ENCODE measurements at places on chromosomes 6 and 20.

DNA sequence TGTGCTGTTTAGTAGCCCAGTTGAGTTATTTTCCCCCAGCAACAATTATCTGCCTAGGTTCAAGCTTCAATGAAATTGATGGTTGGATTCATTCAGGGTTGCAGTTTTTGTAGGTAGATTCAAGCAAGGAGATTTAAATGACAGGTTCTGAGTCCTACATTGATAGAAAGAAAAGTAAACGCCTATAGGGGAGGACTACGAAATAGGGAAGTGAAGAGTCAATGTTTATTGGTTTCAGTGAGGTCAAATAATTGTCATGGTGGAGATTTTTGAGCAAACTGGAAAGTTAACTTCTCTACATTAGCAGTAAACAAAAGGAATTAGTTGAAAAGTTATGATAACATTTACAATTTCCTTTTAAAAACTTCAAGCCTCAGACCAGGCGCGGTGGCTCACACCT is 734 bp upstream of the WFDC13 start:
- no peak for DNase-seq

GRCh38 chr6:137950581-137950980 is 83.5 kb downstream of the TNFAIP3 start:
- no peak for DNase-seq

GRCh38 chr6:8017705-8018104 is 46.5 kb downstream of the BLOC1S5 start:
- DNase-seq: no peak

- no peak for DNase-seq
Measured at GRCh38 chr20:38628580-38629470, 27.2 kb downstream of the ARHGAP40 start.

DNA sequence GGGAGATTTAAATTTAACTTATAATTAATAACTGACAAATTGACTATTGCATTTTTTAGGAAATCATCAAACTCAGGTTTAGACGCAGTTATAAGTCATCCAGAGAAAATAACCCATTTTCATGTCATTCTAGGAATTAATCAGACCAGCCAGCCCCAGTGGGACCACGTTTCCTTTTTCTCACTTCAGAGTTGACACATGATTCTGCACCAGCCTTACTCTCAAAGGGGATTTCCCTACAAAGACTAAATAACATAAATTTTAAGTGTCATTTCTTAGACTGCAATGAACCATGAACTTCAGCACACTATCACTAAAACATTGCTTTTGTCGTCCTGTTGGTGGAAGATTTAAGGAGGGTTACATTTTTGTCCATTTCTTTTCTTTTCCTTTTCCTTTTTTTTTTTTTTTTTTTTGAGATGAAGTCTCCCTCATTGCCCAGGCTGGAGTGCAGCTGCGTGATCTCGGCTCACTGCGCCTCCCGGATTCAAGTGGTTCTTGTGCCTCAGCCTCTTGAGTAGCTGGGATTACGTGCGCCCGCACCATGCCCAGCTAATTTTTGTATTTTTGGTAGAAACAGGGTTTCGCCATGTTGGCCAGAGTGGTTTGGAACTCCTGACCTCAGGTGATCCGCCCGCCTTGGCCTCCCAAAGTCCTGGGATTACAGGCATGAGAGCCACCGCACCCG is 3.6 kb downstream of the IPCEF1 start:
- DNase-seq: peak; percentile 2

DNA sequence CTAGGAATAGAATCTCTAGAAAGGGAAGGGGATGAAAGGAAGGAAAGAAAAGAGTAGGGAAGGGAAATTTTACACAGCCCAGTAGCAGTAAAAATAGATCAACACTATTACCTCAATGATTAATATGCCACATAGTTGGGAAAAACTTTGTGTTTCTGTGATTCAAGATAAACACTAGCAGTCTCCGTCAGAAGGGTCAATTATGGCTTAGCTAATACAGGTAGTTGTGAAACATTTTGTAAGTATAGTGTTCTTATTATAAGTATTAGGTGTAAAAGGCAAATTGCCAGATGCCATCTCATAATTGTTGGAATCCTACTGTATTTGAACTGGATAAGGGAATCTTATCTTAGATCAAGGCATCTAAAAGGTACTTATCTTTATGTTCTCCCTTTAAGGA is 165.7 kb downstream of the MTFR2 start:
- DNase-seq: no peak

GRCh38 chr20:46040902-46041535 is 12.0 kb downstream of the SLC12A5 start:
- DNase-seq: no peak

GRCh38 chr6:126086560-126086959 is 100.2 kb downstream of the TRMT11 start:
- DNase-seq: no peak

GRCh38 chr6:139904158-139904533 is 529.7 kb upstream of the CITED2 start:
- DNase-seq: no peak

- DNase-seq: peak; percentile 32
Measured at GRCh38 chr6:106511288-106512047, 117.8 kb downstream of the RTN4IP1 start.

DNA sequence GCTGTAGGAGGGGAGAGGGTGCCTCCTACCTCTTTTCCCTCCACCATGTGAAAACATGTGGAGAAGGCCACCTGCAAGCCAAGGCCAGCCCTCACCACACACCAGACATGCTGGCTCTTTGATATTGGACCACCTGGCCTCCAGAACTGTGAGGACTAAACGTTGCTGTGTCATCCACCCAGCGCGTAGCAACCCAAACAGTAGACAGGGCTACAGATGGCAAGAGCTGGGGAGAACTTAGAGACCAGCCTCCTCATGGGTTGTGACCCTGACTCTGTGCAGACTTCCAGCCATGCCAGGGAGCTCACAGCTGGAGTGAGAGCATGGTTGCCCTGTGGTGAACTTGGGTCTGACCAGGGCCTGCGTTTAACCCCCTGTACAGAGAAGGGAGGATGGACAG is 195.9 kb upstream of the CST7 start:
- no peak for DNase-seq

DNA sequence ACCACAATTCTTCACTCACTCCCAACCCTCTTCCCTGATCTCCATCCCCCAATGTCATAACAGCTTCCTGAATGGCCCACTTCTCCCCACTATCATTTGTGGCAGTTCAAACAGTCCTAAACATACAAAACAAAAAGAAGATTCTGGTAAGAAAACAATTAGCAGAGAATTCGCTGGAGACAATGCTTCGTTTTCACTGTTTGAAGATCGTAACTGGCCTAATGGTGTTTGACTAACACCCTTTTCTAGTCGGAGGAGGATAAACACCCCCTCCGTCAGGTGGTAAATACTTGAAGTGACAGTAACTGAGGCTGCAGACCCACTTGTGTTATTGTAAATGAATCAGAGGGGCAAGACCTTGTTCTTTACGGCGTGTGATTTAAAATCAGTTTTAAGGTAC is 3.8 kb downstream of the EYA2 start:
- no peak for DNase-seq

GRCh38 chr6:109062216-109062615 is 32.4 kb downstream of the SESN1 start:
- no peak for DNase-seq

DNA sequence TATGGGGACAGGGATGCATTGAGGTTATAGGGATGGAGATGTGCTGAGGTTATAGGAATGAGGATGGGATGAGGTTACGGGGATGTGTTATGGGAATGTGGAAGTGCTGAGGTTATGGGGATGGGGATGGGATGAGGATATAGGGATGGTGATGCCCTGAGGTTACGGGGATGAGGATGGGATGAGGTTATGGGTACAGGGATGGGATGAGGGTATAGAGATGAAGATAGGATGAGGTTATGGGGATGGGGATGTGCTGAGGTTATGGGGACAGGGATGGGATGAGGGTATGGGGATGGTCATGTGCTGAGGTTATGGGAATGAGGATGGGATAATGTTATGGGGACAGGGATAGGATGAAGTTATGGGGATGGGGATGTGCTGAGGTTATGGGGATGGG is 542.8 kb downstream of the CDH26 start:
- DNase-seq: no peak

GRCh38 chr6:30881392-30882203 is 2.7 kb upstream of the DDR1 start:
- DNase-seq: no peak

DNA sequence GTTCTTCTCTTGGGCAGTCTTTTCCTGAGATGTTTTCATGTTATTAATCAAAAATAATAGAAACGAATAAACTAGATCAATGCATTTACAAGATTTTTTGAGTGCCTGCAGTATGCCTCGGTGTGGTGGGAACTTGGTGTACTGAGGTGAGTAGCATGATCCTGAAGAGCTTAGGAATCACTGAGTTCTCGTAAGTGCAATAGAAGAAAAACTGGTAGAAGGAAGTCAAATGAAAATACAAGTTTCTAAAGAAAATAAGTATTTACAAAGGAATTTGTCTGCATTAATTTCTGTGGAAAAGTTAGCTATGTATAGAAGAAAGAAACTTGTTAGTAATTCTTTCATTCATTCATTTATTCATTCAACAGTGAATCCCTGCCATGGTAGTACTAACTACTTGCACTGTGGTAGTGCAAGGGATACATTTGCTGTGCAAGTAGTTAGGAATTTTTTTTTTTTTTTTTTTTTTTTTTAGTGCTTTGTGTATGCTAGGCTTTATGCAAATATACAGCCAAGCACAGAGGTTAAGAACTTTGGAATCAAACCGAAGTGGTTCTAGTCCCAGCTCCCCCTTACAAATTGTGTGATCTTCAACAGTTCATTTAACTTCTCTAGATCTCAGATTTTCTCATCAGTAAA is 13.9 kb downstream of the NT5E start:
- DNase-seq: no peak

DNA sequence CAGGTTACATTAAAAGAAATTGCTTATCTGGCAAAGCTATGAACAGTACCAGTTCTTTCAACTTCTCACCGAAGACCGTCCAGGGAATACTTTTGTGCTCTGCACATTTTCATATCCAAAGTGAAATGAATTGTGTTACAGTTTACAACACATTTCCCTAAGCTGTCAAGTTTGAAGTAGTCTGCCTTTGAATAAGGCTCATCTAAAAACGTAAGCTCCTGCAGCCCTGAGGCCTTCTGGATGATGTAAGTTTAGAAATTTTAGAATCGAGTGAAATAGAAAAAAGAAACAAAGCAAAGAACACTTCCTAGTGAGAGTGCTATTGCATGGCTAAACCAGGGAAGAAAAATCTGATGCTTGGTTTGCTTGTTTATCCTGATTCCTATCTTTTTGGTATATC is 653.8 kb downstream of the MMUT start:
- no peak for DNase-seq

DNA sequence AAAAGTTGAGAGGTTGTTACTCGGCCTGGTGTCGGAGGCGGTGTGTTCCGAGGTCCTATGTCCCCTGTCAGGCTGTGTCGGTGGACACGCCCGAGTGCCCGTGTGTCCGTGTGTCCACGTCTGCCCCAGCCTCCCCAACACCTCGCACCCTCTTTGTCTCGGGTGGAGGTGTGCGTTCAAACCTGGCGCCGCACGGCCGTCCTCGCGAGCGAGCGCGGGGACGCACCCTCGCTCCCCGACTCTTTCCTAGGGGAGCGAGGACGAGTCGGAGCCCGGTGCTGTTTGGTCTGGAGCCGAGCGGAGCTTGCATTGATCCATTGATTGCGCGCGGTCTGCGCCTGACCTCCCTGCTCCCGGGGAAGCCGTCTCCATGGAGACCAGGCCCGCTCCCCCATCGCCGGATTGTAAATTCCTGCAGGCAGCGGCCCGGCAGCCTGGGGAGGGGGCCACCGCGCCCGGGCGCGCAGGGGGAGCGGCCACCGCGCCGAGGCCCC is 411 bp upstream of the SCUBE3 start:
- DNase-seq: no peak

GRCh38 chr6:81465859-81466258 is 286.6 kb downstream of the TENT5A start:
- no peak for DNase-seq

Data from activated T-helper 9 cell treated with anti-CD3 and anti-CD28 coated beads, Interleukin-2, amount 50 U/mL, for 16 hours (primary cell).